DMS79 treated with DMSO at 0.1 percent for 48 hours (cell line): ENCODE measurements at places on chromosomes 12 and 14.

GRCh38 chr14:26925876-26926584, 328.2 kb upstream of the NOVA1 start:
- no peak for DNase-seq

- DNase-seq = no peak
Observed at GRCh38 chr14:61106959-61107641, 126.1 kb downstream of the SLC38A6 start.

DNA sequence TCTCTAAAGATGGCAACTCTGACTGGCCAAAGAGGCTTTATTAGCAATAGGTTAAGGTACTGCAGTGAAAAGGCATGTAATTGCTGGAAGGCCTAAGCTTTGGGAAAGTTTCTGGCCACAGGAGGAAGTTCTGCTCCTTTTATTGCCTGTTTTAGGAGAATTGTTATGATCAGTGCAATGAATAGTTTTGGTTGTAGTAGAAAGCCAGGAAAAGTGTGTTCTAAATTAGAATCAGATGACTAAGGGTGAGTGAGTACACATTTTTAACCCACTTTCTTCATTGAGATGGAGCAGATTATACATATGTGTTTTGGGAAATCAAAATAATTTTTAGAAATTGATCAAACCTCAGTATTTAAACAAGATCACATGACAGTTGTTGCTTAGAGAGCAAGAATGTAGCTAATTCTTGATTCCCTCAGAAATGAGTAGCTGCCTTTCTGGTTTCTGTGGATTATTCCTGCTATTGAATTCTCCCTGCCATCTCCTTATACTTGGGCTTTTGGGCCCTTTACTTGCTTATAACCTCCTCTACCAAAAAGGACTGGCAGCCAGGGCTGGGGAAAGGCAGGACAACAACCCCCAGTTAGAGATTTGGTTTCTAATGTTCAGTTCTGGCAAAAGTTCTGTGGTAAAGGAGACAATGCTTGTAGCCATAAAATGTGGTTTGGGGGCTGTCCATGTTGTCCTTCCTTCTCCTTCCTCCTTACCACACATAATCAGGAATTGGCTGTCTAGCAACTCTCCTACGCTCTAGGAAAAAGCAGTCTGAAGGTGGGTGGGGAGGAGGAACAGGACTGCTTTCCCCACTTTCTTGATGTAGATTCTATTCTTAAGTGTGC, 217.1 kb downstream of the SLC38A4 start:
- no peak for DNase-seq

DNA sequence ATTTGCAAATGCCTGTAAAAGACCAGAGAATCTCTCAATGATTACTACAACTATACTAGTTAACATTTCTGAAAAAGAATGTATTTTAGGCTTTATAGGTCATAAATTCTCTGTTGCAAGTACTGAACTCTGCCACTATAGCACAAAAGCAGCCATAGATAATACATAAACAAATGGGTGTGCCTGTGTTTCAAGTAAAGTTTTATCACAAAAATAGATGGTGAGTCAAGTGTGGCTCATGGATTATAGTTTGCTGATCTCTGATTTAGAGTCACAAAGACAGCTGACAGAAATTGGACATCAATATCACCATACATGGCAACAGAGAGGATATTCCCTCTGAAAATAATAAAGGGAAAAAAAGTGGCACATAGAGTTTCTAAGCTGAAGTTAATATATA, 68.1 kb downstream of the FSCB start:
- no peak for DNase-seq
